ENCODE measurements at places on chromosomes 11 and 22.

GRCh38 chr11:114346709-114347141 is 50.5 kb downstream of the NNMT start:
- DNase-seq, result no peak

GRCh38 chr11:559020-559620 is 1.4 kb downstream of the LMNTD2 start:
- no peak for DNase-seq

- no peak for DNase-seq
Observed at GRCh38 chr11:120703358-120704152, 192.0 kb downstream of the GRIK4 start.

DNA sequence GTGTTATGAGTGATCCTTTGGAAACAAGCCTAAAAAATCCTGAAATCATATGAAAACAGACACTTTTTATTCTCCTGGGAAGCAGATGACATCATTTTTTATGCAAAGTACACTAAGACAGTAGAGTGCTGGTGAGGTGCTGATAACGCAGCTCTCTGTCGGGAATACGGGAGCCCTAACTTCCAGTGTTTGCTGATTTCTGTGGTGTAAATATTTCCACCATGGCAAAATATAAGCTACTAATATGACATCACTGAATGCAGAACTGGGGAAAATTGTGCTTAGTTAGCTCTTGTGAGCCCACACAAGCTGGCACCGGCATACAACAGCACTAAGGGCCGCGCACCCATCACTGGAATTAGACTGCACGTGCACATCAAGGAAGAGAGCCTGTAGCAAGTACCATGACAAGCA is 82.6 kb downstream of the FAM76B start:
- DNase-seq, result no peak

DNA sequence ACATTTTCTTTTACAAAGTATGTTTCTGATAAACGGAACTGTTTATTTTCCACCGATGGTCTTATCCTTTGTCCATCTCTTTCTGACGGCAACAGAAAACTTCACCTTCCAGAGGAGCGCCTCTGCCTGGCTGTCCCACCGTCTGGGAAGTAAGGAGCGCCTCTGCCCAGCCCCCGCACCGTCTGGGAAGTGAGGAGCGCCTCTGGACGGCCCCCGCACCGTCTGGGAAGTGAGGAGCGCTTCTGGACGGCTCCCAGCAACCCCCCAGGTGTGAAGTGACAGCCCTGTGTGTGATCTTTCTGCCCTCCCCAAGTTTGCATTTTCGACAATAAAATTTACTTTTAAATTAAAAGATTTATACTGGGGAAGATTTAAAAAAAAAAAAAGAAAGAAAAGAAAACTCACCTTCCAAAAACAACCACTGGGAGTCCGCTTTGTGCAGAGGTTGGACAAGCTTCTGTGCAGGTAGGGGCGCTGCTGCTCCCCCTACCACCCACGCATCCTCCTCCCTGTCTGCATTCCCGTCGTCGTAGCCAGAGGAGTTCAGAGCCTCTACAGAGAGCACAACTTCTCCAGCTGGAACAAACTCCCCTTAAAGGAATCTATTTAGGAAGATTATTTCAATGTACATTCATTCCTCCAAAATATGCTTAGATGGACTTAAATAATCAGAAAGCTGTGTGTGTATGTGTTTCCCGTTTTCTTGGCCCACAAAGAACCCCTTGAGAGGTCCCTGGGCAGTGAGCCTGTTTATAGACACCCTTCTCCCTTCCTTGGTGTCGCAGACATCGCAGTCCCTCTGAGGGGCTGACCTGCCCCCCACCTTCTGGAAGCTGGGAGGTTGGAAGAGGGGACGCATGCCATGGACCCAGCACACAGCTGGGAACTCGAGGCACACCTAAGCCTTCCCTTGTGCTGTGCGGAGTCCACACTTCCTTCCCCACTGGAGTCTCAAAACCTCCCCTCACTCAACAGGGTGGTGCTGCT is 849 bp upstream of the APOBEC3B start:
- DNase-seq, result no peak

GRCh38 chr22:36942556-36942955 is 29.1 kb downstream of the CSF2RB start:
- DNase-seq, result no peak

- no peak for DNase-seq
Observed at GRCh38 chr11:41461057-41461681, 1.7 kb upstream of the LRRC4C start.

DNA sequence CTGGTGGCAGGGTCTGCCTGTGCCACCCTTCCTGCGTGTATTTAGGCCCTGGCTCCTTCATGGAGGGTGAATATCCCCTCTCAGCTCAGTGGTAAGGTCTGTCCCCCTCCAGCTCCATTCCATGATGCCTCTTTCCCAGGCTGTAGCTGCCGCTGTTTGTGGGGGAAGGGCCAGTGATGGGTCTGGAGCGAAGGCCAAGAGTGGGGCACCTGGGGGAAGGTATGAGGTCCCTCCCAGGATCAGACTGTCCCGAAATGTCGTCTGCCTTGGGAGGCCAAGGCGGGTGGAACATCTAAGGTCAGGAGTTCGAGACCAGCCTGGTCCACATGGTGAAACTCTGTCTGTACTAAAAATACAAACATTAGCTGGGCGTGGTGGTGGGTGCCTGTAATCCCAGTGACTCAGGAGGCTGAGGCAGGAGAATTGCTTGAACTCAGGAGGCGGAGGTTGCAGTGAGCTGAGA is 1.1 kb downstream of the CD151 start:
- no peak for DNase-seq

GRCh38 chr11:46278387-46279125 is 1.1 kb downstream of the CREB3L1 start:
- DNase-seq, result no peak

DNA sequence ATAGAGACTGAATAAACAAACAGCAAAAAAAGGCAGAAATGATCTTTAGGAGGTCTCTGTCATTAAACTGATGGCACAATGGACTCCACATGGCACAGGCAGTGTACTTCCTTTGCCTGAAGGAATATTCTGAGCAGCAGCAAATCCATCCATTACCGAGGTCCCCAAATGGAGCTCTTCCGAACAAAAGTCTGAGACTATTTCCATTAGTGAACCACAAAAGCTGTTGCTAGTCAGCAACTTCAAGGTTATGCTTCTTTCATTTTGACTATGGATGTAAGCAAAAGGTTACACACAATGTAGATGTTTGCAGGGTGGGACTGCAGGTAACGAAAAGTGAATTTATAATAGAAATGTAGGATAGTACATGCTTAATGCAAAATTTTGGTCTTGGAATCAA is 14.5 kb downstream of the NARS2 start:
- no peak for DNase-seq

- DNase-seq, result no peak
Observed at GRCh38 chr11:10568486-10568941, at the start of gene LYVE1. Gene LYVE1, minus strand, starts transcription at chr11:10568665. Its CDS starts 133 bp downstream, at chr11:10568532.

GRCh38 chr11:19311308-19312030 is 70.7 kb upstream of the E2F8 start:
- DNase-seq, result no peak

- peak; percentile 48 for DNase-seq
Observed at GRCh38 chr11:110430267-110431050, 711 bp downstream of the FDX1 start.

- no peak for DNase-seq
Observed at GRCh38 chr11:119284344-119285157, 32.4 kb downstream of the MCAM start.

DNA sequence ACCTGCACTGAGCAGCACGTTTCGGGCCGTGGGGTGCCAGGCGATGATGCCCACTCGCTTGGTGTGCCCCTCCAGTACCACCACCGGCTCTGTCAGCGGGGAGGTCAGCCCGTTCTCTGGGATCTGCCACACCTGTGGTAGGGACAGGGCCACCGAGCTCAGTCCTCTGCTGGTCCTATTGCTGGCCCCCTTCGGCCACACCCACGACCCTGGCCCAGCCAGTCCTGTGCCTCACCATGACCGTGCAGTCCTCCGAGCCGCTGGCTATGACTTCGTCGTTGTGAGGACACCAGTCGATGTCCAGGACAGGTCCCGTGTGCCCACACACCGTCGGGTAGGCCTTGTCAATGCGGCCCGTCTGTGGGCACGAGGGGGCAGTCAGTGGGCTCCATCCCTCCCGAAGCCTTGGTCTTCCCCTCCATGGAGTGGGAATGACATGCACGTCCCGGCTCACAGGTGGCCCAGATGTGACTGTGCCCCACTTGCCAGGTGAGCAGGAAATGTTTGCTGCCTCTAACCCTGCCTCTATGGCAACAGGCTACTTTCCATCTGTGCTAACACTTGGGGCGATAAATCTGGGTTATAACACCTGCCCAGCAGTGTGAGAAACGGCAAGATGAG is 1.4 kb downstream of the CORO1B start:
- no peak for DNase-seq

DNA sequence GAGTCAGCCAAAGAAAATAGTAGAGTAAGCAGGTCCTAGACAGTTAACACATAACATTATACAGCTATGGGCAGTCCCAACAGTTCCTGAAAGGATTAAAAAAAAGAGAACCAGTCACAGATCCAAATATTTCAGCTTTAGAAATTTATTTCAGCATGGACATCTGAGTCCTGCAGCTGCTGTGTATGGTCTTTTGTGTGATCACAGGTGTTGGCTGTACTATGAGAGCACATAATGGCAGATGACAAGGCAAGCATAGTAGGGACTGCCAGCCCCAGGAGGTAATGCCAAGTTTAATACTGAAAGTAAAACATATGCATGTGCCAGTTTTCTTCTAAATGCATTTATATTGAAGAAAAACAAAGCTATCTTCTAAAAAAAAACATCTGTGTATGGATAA is 158.1 kb downstream of the GRIA4 start:
- DNase-seq, result no peak

- no peak for DNase-seq
Observed at GRCh38 chr11:100756559-100756958, 69.5 kb downstream of the ARHGAP42 start.

DNA sequence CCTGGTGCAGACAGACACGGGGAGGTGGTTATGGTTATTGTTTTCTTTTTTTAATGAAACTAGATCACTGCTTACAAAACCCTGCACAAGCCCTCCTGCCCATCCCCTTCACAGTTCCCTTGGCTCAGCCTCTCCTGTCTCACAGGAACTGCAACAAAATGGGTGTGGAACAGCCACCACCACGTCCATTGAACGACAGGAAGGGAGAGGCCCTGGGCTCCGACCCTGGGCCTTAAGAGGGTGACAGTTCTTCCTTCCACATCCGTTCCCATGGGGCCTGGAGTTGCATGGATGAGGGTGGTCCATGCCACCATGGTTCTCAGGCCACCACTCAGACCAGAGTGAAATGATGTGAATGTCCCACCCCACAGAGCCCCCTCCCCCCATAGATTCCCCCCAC is 15.7 kb downstream of the PRPF19 start:
- no peak for DNase-seq

GRCh38 chr11:96282625-96283220 is 60.3 kb downstream of the MAML2 start:
- DNase-seq, result no peak

GRCh38 chr22:47801541-47802245 is 1039.2 kb downstream of the TBC1D22A start:
- DNase-seq, result no peak

GRCh38 chr11:103923451-103923931 is 112.9 kb upstream of the DDI1 start:
- DNase-seq, result no peak

- no peak for DNase-seq
Observed at GRCh38 chr11:12818333-12819015, 144.3 kb downstream of the TEAD1 start.

GRCh38 chr11:75373201-75373600 is 21.7 kb upstream of the ARRB1 start:
- no peak for DNase-seq

GRCh38 chr11:107619926-107620325 is 29.0 kb downstream of the ELMOD1 start:
- DNase-seq, result no peak

GRCh38 chr11:108037636-108038035 is 28.9 kb downstream of the CUL5 start:
- DNase-seq, result no peak

GRCh38 chr11:66081505-66081904 is 11.4 kb downstream of the PACS1 start:
- peak; percentile 58 for DNase-seq

GRCh38 chr22:36015811-36016529 is 12.7 kb downstream of the RBFOX2 start:
- no peak for DNase-seq

GRCh38 chr11:19974886-19975285 is 185.4 kb downstream of the DBX1 start:
- DNase-seq, result no peak

- no peak for DNase-seq
Observed at GRCh38 chr11:86108191-86108590, 39.3 kb upstream of the PICALM start.

DNA sequence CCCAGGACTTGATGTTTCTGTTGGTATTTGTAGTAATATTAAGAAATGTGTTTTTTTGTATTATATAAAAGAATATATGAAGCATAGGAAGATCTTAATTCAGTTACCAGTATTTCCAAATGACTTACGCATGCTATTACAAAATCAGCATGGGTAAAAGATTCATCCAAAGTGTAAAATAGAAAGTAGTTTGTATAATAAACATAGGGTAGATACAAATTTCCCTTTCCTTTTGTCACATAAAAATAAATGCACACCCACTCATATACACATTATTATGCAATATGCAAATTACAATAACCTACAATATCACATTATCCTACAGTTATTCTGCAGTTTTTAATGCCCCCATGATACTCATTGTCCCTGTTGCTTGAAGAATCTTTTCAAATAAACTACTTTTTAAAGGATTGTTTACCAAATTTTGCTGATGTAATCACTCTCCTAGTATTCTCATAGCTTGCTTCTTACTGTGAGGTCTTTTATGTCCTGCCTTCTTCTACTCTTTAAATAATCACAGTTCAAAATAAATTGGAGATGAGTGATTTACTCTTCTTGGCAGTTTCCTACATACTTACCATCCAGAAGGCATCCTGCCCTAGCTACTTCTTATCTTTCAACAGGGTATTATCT is 244.0 kb downstream of the CASP12 start:
- no peak for DNase-seq

DNA sequence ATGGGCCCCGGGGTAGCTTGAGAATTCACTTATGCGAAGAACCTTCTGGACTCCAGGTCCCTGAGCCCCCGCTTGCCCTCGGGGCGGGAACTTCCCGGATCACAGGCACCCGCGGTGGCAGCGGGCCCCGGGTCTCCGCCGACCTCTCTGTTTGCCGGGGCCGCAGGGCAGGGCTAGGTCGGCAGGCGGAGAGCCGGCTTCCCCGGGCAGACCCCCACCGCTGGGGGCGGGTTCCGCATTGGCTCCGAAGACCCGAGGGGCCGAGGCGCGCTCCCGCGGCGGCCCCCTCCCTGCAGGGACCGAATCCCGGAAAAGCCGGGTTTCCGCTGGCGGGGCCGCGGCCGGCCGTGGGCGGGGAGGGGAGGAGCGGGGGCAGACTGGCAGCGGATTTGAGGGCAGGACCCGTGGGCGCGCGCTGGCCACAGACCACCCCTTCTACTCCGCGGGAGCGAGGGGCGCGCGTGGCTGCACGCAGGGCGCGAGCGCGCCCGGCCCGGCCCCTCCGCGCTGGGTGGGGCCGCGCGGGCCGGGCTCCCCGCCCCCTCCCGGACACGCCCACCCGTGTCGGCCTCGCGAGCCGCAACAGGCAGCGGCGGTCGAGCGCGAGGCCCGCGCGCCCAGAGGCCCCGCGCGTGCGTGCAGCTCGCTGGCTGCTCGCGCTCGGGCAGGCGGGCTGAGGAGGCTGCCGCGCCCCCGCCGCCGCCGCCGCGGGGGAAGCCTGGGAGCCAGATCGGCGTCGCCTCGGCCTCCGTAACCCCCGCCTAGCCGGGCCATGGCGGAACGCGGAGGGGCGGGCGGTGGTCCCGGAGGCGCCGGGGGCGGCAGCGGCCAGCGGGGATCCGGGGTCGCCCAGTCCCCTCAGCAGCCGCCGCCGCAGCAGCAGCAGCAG is at the start of gene PACS1:
TSS of gene PACS1 (plus strand) at position 558 of the 889 bp plus-strand sequence. CDS start at position 773, 215 bp downstream.
- peak; percentile 70 for DNase-seq

All from activated CD4-positive, CD25-positive, alpha-beta regulatory T cell (primary cell).